ENCODE measurements at places on chromosomes 7 and 10.

DNA sequence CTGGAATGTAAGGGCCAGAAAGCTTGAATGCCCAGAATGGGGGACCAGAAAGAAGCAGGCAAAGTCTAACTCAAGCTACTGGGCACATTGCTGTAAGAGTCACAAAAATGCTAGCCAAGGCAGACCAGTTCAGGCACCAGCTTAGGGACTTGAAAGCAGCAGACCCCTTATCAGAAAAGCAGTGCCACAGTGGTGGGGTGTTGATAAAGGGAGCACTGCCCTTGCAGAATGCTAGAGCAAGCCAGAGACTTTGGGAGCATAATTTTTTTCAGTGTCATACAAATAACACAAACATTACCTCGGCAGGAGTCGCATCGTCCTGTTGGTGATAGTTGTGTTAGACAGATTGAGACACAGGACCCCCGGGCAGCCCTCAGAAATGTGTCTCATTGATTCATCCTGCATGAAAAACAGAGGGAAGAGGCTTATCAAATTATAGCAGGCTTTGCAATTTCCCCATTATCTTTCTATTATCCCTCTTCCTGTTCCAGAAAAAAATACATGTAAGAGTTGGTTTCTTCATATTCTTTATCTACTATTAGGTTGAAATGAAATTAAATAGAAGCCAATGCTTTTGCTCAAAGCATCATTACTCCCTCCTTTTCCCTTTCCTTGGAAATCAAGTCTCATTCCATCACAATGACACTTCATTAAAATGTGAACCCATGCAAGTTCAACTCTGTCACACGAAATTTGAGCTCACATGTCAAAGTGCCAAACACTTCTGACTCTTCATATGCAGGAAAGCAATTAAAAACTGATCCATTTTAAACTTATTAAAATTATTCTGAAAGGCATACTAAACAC, 13.4 kb downstream of the LRRC17 start:
- no peak for DNase-seq
- no peaks in the 10 kb centered on the region for H3K4me1 ChIP-seq
- H3K27ac ChIP-seq = no peak overlapping the region
- no peak overlapping the region for H3K4me3 ChIP-seq

GRCh38 chr7:140203556-140203955, 26.8 kb upstream of the KDM7A start:
- H3K4me3 ChIP-seq = no peak overlapping the region
- no peaks in the 10 kb centered on the region for H3K4me1 ChIP-seq
- no peak overlapping the region for H3K27ac ChIP-seq
- H3K36me3 ChIP-seq = peaks cover 13% of the 10 kb centered on the region

- peaks cover 6% of the 10 kb centered on the region for H3K27me3 ChIP-seq
- no peaks in the 10 kb centered on the region for H3K36me3 ChIP-seq
- H3K27ac ChIP-seq = no peak overlapping the region
- no peaks in the 10 kb centered on the region for H3K4me1 ChIP-seq
Observed at GRCh38 chr10:76202777-76203176, 771.4 kb downstream of the LRMDA start.

DNA sequence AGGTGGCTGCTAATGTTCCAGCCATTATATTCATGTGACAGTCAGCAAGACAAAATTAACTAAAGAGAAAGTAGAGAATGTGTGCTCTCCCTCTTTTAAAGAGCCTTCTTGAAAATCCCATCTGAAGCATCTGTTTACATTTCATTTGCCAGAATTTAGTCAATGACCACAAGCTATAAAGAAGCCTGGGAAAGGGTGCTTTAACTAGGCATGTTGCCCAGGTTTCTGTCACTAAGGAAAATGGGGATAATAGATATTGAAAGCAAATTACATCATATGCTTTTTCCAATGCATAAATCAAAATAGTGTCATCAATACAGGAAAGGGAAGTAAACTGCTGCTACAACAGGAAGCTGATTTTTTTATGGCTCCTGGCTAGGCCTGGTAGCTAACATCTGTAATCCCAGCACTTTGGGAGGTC, 67.7 kb downstream of the ELAPOR2 start:
- H3K27ac ChIP-seq = no peak overlapping the region
- DNase-seq = no peak
- H3K27me3 ChIP-seq = no peaks in the 10 kb centered on the region
- peaks cover 20% of the 10 kb centered on the region for H3K4me1 ChIP-seq
- no peaks in the 10 kb centered on the region for H3K36me3 ChIP-seq

DNA sequence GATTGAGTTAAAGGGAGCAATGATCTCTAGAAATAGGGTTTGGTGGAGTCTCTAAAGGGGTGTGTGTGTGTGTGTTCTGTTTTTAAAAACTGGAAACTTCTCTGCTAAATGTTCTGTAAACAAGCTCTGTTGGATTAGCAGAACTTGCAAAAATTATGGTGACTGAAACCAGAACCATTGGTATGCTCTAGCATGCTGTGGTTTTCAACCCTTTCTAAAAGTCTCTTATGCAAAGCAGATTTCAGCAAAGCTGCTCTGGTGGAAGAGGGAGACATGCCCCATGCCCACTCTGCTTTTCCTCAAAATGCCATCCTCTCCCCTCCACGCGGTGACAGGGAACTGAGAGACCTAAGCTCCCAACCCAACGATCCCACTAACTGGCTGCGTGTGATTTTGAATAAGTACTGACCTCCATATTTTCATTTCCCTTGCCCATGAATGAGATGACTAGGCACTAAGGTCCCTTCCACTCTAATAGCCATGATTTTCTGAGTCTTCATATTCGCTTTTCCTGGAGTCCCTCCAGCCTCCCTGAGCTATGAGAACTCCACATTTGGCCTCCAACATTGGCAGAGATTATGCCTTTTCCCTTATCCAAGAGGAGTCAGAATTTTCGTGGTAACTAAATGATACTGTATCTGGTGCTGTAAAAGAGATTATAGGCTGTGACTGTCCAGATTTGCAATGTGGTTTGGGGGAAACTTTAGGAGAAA, 117.3 kb upstream of the PALS2 start:
- H3K27ac ChIP-seq = no peak overlapping the region
- no peak overlapping the region for H3K4me3 ChIP-seq
- DNase-seq = no peak
- peaks cover 7% of the 10 kb centered on the region for H3K4me1 ChIP-seq

- no peak for DNase-seq
- H3K27me3 ChIP-seq = no peaks in the 10 kb centered on the region
- H3K4me1 ChIP-seq = no peaks in the 10 kb centered on the region
- no peak overlapping the region for H3K4me3 ChIP-seq
Observed at GRCh38 chr10:75266945-75267344, 31.2 kb upstream of the COMTD1 start.
